Right lung (tissue), 10 donors: ENCODE measurements at places on chromosomes 11 and 22.
A peak's percentile ranks its signal among the peaks of the same experiment; 100 is the strongest.

GRCh38 chr11:12906501-12906900 lies 102.6 kb upstream of the RASSF10 start:
- DNase-seq: no peak

- no peak for DNase-seq
Measured at GRCh38 chr22:47023871-47024270, 261.4 kb downstream of the TBC1D22A start.

- DNase-seq: no peak
Measured at GRCh38 chr11:116471608-116472256, 301.1 kb downstream of the BUD13 start.

GRCh38 chr22:46902998-46903916 lies 140.8 kb downstream of the TBC1D22A start:
- DNase-seq: no peak

GRCh38 chr11:117799634-117800033 lies 2.6 kb upstream of the DSCAML1 start:
- DNase-seq: no peak

DNA sequence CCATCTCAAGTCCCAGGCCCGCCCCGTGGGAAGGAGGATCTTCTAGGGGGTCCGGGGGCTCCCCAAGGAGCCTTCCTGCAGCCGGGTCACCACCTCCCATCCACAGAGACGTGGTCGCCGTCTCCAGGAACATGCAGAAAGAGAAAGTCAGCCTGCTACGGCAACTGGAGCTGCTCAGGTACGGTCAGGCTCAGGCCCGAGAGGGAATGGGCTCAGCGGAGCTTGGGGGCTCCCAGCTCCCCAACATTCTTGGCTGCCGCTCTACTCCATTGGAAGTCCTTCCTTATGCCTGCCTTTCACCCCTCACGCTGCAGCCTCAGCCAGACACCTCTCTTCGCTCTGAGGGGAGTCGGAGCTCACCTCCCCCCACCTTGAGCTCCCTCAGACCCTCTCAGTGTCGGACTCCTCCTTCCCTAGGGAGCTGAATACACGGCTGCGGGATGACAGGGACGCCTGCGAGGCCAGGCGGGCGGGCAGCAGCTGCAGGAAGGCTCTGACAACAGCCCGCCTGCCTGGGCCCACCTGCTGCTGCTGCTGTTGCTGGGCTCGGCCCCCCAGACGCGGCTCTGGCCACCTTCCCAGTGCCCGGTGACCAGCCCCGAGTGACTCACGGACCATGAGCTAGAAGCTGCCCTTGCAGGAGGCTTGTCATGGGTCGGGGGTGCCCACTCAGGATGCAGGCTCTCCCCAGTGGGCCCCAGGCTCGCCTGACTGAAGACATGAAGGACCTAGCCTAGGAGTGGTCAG lies 1.5 kb upstream of the CD151 start:
- no peak for DNase-seq

- no peak for DNase-seq
Measured at GRCh38 chr11:78840623-78841022, 266.0 kb upstream of the NARS2 start.

DNA sequence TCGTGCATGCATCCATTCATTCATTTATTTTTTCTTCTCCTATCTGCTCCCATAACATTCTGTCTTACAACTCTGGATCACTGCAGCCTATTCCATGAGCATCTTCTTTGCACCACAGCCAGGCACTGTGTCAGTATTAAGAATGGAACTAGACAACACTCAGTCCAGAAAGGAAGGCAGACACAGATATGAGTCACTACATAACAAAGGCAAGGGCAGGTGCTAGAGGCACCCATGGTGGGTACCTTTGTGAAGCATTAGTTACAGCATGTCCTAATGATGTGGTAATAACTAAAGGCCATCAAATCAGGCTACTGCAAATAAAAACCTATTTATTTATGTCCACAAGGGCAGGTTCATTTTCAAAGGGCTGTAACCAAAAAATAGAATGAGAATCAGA lies 28.1 kb downstream of the TENM4 start:
- DNase-seq: no peak

GRCh38 chr11:116931206-116931953 lies 94.0 kb upstream of the APOA1 start:
- DNase-seq: no peak

GRCh38 chr11:132631989-132632388 lies 900.3 kb downstream of the OPCML start:
- DNase-seq: no peak

DNA sequence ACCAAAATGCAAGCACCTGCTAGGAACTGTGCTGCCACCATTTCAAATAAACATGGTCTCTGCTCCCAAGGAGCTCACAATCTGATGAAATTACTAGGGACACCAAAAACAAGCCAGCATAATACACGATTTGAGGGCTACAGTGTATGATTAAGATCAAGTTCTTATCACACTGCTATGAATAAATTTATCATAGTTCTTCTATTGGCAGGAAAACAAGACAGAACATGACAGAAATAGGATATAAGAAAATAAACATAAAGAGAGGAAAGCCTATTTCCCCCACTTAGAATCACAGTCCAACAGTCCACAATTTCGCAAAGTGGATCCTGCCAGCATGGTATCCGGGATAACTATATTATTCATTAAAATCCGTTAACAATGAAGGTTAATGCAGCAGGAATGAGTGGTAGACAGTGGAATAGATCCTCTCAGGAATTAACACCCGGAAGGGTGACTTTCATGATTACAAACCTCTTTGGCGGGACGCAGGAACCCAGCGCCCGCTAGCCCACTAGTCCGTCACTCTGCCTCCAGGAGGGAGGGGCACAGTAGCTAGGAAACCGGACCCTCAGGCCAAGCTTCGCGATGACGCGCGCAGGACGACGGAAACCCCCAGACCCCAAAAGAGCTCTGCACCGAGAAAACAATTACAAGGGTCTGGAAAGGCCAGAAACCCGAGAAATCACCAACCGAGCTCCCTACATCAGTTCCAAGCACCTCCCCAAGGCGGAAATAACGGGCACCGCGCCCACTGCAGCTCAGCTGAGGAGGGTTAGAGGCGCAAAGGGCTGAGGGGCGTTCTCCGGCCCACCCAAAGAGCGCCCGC lies 607 bp downstream of the CCDC82 start:
- DNase-seq: no peak

GRCh38 chr11:102112509-102112821 lies 2.2 kb downstream of the YAP1 start:
- no peak for DNase-seq

DNA sequence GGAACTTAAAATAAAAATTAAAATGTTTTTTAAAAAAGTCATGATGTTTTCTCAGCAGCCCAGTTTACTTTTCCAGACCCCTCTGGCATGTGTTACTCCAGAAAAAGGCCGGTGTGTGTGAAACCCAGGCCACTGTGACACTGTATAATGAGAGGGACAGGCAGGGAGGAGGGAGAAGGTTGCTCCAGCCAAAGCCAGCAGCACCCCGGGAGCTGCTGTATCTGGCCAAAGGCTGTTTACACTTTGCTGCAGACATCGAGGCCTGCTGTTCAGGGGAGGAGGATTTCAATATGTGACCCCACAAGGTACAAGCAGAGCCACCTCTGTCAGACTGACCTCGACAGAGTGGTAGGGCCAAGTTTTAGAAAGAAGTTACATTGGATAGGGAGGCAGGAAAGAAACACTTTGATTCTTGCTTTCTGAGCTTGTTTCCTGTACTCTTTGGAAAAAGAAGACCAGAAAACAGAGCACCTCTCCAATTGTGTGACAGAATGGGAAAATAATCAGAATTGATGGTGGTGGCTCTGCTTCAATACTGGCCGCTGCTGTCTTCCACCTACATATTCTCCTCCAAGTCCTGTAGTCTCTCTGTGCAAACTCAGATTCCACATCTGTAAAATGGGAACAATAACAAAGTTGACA lies 41.0 kb upstream of the CD44 start:
- no peak for DNase-seq

DNA sequence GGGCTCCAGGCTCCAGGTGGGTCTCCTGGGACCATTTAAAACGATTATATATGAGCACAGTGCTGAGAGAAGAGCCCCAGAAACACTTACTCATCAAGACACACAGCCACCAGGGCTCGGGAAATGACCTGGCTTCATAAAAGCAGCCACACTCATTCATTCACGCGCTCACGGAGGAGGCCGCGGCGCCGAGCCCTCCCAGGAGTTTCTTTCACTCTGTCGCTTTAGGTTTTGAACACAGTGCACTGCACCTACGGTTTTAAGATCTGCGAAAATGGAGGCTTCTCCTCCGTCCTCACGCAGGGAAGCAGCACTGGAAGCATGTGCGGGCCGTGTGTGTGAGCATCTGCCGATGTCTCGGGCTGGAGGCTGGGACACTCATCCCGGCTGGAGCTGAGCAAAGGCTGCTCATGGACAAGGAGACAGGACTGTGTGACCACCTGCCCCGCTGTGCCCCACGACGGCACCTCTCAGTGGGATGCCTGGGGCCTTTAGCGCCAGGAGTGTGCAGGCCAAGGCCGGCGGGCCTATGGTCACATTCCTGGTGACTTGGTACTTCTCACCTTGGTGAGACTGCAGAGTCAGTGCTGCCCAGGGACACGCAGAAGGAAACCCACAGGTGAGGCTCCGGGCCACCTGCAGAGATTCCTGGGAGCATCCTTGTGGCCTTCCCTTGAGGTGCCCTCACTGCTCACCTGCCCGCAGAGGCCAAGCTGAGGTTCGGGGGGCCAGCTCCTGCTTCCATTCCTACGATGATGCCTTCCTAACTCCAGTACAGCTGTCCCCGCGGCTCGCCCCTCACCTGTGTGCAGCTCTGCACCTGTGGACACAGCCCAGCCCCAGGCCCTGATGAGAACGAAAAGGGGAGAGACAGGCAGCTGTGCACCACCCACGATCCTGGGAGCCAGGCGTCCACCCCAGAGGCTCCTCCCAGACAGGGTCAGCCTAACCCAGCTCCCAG lies 872.0 kb downstream of the BRD1 start:
- DNase-seq: no peak

GRCh38 chr11:130383344-130384211 lies 44.8 kb downstream of the ADAMTS8 start:
- DNase-seq: no peak

GRCh38 chr11:56849250-56849649 lies 100.8 kb upstream of the OR9G4 start:
- no peak for DNase-seq

DNA sequence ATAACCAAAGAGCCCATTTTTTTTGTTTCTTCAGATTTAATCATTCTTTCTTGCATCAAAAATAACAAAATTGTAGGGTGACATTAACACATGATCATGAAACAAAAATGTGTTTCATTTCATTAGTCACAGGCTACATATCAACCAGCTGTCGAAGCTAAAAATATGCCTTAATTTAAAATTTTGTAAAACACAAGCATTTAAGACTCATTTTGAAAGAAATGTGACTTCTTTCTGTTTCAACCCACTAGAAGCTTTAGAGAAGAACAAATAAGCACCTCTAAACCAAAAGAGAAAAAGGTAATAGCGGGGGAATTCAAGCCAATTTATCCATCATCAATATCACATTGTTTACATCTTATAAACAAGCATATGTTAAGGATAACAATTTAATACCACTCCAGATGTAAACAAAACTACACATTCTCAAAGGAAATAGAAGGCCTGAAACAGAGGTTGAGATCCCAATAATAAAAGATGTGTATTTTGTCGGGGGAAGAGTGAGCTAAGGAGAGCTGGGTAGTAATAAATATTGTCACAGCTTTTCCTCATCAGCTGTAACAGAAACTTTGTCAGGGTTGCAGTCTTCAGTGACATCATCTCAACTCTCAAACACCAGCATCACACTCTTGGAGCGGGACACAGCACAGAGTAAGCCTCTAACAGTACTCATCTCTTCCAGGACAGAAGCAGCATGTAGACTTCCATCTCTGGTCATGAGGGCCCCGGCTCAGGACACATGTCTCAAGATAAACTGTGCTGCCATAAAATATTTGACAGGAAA lies 42.0 kb downstream of the ALG9 start:
- DNase-seq: no peak

GRCh38 chr11:61369372-61370348 lies 7.5 kb downstream of the TMEM138 start:
- DNase-seq: no peak

DNA sequence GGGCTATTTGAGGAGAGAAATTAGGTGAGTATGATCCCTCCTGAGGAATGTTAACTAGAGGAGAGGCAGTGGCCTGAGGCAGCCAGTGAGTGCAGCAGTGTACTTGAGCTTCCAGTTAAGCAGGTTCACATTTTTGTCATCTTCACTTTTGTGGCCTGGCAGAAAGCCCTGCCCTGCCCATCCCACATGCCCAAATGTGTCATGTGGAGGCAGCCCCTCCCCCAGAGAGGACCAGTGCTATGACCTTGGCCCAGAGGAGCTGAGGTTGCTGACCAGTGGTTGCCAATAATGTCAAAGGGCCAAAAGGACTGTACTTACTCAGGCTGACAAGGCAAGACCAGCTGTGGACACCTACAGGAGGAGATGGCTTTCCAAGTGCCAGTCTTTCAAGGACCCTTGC lies 17.6 kb upstream of the GRK2 start:
- no peak for DNase-seq

DNA sequence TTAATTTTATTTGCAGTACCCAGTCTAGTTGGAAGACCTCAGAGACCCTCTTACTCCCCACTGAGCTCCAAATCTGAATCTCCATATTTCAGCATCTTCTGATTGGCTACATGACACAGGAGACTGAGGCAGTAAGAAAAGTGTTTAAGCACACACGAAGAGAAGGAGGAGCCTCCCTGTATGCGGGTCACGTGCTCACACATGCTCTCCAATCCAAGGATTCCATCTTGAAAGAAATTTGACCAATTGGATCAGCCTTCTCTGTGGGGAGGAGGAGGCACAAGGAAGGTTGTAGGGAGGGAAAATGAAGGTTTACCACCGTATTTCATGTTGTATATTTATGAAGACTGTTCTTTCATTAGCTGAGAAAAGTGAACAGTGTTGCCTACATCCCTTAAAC lies 1.2 kb downstream of the OR6T1 start:
- no peak for DNase-seq

DNA sequence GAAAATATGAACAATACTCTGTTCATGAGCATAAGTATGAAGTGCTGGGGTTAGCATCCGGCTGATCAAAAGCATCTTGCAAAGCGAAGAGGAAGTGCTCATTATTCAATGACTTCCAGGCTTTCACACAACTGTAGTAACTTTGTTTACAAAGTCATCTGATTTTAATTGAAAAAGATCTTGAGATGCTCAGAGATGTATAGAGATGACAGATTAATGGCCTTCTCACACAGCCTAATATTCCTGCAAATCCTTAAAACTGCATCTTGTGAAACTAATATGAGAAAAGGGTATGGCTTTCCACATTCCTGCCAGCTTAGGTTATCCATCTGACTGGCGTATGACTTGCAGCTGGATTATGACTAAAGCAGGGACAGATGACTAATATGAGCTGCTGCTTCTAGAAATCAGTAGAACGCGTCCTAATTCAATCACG lies 125.4 kb downstream of the CASP12 start:
- peak; percentile 54 for DNase-seq

DNA sequence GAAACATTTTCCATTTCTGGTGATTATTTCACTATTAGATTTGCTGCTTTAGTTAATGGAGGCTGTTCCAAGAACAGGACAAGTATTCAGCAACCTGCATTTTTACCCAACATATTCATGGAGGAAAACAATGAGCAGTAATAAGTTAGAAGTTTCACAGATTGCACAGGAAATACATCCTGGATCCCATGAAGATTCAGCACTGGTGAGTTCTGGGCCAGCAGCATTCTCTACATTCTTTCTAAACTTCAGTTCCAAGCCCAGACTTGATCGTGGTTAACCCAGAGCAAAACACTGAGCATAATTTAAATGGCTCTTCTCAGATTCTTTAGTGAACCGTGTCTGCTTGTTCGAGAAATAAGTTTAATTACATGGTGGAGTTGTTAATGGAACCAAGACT lies 3.8 kb downstream of the FJX1 start:
- no peak for DNase-seq

GRCh38 chr11:70018816-70019215 lies 59.3 kb upstream of the ANO1 start:
- DNase-seq: no peak
